Natural killer cell treated with Interleukin-12 subunit alpha and Interleukin-12 subunit beta and Interleukin-15 and Interleukin-18, amount 100 ng/mL, for 72 hours (primary cell): ENCODE measurements at places on chromosomes 6 and 20. TPM values are rescaled to one million over a fixed set of nuclear protein-coding genes. Genes with fewer than 3 reads are reported as not detected.
A peak's percentile ranks its signal among the peaks of the same experiment; 100 is the strongest.

GRCh38 chr6:101484781-101485180 is 91.3 kb downstream of the GRIK2 start:
- no peak overlapping the region for H3K27ac ChIP-seq
- no peak overlapping the region for H3K4me3 ChIP-seq
- no peaks in the 10 kb centered on the region for H3K27me3 ChIP-seq
- DNase-seq = no peak
- H3K36me3 ChIP-seq = no peaks in the 10 kb centered on the region

GRCh38 chr6:7062451-7063162 is 45.2 kb upstream of the RREB1 start:
- no peak overlapping the region for H3K4me3 ChIP-seq
- H3K27me3 ChIP-seq = no peaks in the 10 kb centered on the region
- no peak overlapping the region for H3K27ac ChIP-seq
- DNase-seq = no peak
- peaks cover 5% of the 10 kb centered on the region for H3K4me1 ChIP-seq
- no peaks in the 10 kb centered on the region for H3K36me3 ChIP-seq

The ALDH5A1 gene
- total RNA-seq = 3.1 TPM

The CARMIL1 gene
- total RNA-seq = 0.56 TPM

The BPI gene
- total RNA-seq = not detected

DNA sequence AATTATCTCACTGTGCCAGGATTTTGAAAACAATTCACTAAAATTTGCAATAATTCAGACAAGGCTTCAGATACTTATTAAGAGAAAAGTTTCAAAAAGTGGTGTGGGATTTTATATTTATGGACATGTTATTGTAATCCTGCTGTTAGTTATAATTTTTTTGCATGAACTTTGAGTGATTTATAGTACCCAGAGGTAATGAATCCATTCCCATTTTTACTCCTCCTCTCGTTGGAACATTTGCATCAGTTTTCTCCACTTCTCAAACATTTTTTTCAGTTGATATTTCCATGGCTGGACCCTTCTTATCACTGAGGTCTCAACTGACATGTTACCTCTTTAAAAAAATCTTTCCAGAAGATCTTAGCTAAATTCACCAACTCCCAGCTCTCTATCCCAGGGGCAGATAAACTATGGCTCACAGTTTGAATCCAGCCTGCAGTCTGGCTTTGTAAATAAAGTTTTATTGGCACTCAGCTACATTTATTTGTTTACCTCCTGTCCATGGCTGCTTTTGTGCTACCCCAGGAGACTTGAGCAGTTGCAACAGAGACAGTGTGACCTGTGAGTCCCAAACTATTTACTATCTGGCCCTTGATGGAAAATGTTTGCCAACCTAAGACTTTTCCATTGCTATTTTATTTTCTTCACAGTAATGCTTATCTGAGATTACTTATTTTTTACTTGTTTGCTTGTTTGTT is 83.4 kb downstream of the TSHZ2 start:
- no peak overlapping the region for H3K27ac ChIP-seq
- H3K4me1 ChIP-seq = no peaks in the 10 kb centered on the region
- peaks cover 23% of the 10 kb centered on the region for H3K27me3 ChIP-seq

The MRAP2 gene
- total RNA-seq = not detected

The DPPA5 gene
- not detected for total RNA-seq

- H3K27me3 ChIP-seq = peaks cover 3% of the 10 kb centered on the region
- no peaks in the 10 kb centered on the region for H3K36me3 ChIP-seq
- peak overlapping the region; percentile 7 for H3K27ac ChIP-seq
- peak overlapping the region; percentile 55 for H3K4me3 ChIP-seq
Observed at GRCh38 chr6:44057931-44058616, 69.2 kb downstream of the MRPL14 start.

The CNBD2 gene
- 6.8 TPM for total RNA-seq

- no peaks in the 10 kb centered on the region for H3K36me3 ChIP-seq
- no peaks in the 10 kb centered on the region for H3K27me3 ChIP-seq
- no peak overlapping the region for H3K27ac ChIP-seq
- H3K4me3 ChIP-seq = no peak overlapping the region
- no peak for DNase-seq
- H3K4me1 ChIP-seq = no peaks in the 10 kb centered on the region
Observed at GRCh38 chr6:54244430-54244829, 63.8 kb upstream of the TINAG start.

The CD93 gene
- total RNA-seq = 16.8 TPM

The C6orf132 gene
- total RNA-seq = 0.17 TPM

DNA sequence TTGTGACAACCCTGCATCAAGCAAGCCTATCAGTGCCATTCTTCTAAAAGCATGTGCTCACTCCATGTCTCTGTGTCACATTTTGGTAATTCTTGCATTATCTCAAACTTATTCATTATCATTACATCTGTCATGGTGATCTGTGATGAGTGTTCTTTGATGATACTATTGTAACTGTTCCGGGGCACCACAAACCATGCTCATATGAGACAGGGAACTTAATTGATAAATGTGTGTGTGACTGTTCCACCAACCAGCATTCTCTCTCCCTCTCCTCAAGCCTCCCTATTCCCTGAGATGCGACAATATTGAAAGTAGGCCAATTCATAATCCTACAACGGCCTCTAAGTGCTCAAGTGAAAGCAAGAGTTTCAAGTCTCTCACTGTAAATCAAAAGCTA is 4.0 kb downstream of the HUS1B start:
- H3K4me3 ChIP-seq = no peak overlapping the region
- H3K36me3 ChIP-seq = peaks cover 4% of the 10 kb centered on the region
- H3K27me3 ChIP-seq = no peaks in the 10 kb centered on the region
- H3K4me1 ChIP-seq = peaks cover 13% of the 10 kb centered on the region
- H3K27ac ChIP-seq = no peak overlapping the region
- DNase-seq = no peak

The TNFAIP3 gene
- total RNA-seq = 121 TPM

The TUBB1 gene
- total RNA-seq = not detected

DNA sequence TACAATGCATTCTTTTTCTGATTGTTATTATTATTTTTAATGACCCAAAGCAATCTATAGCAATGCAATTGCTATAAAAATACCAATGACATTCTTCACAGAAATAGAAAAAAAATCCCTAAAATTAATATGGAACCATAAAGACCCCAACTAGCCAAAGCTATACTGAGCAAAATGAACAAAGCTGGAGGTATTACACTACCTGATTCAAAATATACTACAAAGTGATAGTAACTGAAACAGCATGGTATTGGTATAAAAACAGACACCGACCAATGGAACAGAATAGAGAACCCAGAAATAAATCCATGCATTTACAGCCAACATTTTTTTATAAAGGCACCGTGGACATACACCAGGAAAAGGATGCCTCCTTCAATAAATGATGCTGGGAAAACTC is 60.5 kb upstream of the EEF1A1 start:
- H3K36me3 ChIP-seq = peaks cover 9% of the 10 kb centered on the region
- H3K4me3 ChIP-seq = no peak overlapping the region
- peak overlapping the region; percentile 91 for H3K27ac ChIP-seq

DNA sequence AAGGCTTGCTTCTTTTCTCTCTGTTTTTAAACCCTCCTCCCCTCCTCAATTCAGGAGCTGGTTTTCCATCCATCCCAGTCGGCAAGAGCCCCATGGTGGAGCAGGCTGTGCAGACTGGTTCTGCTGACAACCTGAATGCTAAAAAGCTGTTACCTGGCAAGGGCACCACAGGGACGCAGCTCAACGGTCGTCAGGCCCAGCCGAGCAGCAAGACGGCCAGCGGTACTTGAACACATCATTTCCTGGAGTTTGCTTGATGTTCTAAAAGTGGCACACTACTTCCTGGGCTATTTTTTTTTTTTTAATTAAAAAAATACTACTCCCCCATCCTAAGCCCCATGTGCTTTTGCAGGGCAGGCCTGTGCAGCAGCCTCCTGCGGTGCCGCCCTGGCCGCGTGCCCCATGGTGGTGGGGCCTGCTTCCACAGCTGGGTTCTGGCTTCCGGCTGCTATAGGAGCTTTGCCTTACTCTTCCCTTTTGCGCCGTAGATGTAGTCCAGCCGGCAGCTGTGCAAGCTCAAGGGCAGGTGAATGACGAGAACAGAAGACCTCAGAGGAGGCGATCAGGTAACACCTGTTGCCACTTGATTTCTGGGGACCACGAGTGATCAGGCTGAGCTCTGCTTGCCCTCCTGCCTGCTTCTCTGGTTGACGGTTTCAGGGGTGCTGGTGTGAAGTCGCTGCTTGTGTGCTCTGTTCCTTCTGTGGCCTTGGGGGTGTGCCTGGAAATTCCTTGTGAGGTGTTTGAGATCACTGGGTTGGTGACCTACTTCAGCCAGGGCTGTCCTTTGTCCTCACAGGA is 7.7 kb downstream of the LSM14B start:
- no peaks in the 10 kb centered on the region for H3K27me3 ChIP-seq
- H3K4me1 ChIP-seq = peaks cover 16% of the 10 kb centered on the region
- H3K4me3 ChIP-seq = no peak overlapping the region
- H3K36me3 ChIP-seq = peaks cover 17% of the 10 kb centered on the region

GRCh38 chr6:14645841-14646240 is 528.3 kb downstream of the CD83 start:
- no peak overlapping the region for H3K27ac ChIP-seq
- H3K4me3 ChIP-seq = no peak overlapping the region
- no peak for DNase-seq
- H3K27me3 ChIP-seq = no peaks in the 10 kb centered on the region
- no peaks in the 10 kb centered on the region for H3K36me3 ChIP-seq

DNA sequence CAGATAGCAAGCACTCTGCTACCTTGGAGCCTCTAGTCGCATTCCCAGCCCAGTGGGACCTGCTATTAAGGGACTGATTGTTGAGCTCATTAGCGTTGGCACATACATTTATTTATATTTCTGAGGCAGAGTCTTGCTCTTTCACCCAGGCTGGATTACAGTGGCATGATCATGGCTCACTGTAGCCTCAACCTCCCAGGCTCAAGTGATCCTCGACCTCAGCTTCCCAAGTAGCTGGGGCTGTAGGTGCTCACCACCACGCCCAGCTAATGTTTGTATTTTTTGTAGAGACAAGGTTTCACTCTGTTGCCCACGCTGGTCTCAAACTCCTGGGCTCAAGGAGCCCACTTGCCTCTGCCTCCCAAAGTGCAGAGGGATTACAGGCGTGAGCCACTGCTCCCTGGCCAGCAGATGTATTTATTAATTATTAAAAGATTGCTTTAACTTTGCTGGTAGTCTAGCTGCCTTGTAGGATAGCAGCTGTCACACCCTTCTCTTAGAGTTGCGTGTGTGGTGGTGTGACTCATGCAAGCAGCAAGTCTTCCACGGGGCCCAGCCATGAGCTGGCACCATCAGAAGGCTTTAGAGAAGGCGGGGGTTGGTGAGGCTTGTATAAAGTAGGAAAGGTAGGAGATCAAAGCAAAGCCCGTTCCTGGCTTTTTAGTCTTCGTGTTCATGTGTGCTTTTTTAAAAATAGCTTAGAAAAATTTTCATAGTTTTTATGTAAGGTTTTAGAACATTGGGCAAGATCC is 16.5 kb downstream of the ACTR5 start:
- H3K27me3 ChIP-seq = no peaks in the 10 kb centered on the region
- no peak for DNase-seq
- peaks cover 19% of the 10 kb centered on the region for H3K4me1 ChIP-seq
- no peak overlapping the region for H3K27ac ChIP-seq
- H3K36me3 ChIP-seq = peaks cover 19% of the 10 kb centered on the region
- H3K4me3 ChIP-seq = peak overlapping the region; percentile 1

DNA sequence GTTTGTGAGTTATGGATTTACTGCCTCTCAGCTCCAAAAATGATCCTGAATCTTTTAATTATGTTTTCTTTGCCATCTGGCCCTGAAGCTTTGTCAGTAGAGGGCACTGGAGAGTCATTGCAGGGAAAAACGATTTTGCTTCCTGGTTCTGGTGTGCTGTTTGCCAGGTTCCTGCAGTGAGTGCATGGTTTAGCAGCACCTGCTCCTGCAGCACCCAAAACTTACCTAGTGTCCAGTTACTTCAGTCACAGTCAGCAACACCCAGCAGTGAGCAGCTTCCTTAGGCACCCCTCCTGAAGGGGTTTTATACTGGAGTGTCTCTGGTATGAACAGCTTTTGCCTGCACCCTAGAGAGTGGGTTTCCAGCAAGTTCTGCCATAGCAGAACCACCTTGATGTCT is 6.0 kb upstream of the TRIM26 start:
- H3K4me3 ChIP-seq = no peak overlapping the region
- H3K27me3 ChIP-seq = no peaks in the 10 kb centered on the region
- peaks cover 20% of the 10 kb centered on the region for H3K4me1 ChIP-seq
- peaks cover 11% of the 10 kb centered on the region for H3K36me3 ChIP-seq

DNA sequence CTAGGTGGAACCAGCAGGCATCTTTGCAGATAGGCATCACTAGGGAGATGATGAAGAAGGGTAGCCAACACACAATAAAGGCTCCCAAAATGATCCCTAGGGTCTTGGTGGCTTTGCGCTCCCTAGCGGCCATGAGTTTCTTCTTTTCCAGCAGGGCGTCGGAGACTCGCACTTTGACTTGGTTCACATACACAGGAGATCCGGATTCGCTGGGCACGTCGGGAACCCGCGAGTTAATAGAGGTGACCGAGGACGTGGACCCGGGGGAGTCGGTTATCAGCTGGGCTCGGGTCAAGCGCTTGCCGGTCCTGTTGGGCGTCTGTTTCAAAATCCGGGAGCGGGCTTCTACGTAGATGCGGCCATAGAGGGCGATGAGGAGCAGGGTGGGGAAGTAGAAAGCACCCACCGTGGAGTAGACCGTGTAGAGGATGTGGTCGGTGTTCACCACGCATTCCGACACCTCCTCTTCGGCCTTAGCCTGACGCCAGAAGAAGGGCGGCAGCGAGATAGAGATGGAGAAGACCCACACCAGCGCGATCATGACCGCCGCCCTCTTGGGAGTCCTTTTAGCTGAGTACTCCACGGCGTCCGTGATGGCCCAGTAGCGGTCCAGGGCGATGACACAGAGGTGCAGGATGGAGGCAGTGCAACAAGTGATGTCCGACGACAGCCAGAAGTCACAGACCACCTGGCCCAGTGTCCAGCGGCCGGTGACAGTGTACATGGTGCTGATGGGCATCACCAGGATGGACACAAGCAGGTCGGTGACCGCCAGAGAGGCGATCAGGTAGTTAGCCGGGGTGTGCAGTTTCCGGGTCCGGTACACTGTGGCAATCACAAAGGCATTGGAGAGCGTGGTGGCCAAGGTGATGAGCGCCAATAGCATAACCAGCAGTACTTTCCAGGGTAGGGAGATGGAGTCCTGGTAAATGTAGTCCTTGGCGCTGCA is 658 bp downstream of the HTR1B start:
- peak overlapping the region; percentile 78 for H3K4me3 ChIP-seq
- DNase-seq = no peak
- peaks cover 24% of the 10 kb centered on the region for H3K36me3 ChIP-seq
- no peak overlapping the region for H3K27ac ChIP-seq

The SAMD3 gene
- total RNA-seq = 14.6 TPM

The SLC22A1 gene
- total RNA-seq = 11.0 TPM
